Naive thymus-derived CD4-positive, alpha-beta T cell (primary cell): ENCODE measurements at places on chromosomes 5 and 9. TPM values are rescaled to one million over a fixed set of nuclear protein-coding genes. Genes with fewer than 3 reads are reported as not detected.

Gene ANKRD20A1
- polyA plus RNA-seq, result not detected

Gene PCDHB11
- not detected for polyA plus RNA-seq

Gene TMEM215
- not detected for polyA plus RNA-seq

Gene ACOT12
- not detected for polyA plus RNA-seq

Gene SLC34A3
- polyA plus RNA-seq, result not detected

Gene NRARP
- not detected for polyA plus RNA-seq

Gene FBP2
- not detected for polyA plus RNA-seq

Gene SREK1
- 24.8 TPM for polyA plus RNA-seq

Gene RGS7BP
- polyA plus RNA-seq, result not detected

Gene HMCN2
- polyA plus RNA-seq, result not detected

Gene ZDHHC11B
- polyA plus RNA-seq, result 0.13 TPM

Gene GABRA6
- polyA plus RNA-seq, result not detected

Gene TMOD1
- polyA plus RNA-seq, result 0.76 TPM

Gene SPATA6L
- polyA plus RNA-seq, result 0.40 TPM

Gene LCN15
- polyA plus RNA-seq, result not detected

Gene PRLR
- polyA plus RNA-seq, result not detected

Gene MRPL36
- polyA plus RNA-seq, result 77.5 TPM

Gene SPINK14
- polyA plus RNA-seq, result not detected

Gene ZNF366
- polyA plus RNA-seq, result not detected

Gene WNT8A
- polyA plus RNA-seq, result not detected

Gene ABO
- polyA plus RNA-seq, result not detected

Gene PDLIM4
- not detected for polyA plus RNA-seq

Gene LCN12
- polyA plus RNA-seq, result not detected

Gene SKIC3
- polyA plus RNA-seq, result 43.1 TPM

Gene ZBTB43
- polyA plus RNA-seq, result 6.9 TPM

Gene CCT5
- 166 TPM for polyA plus RNA-seq

Gene PCDHA6
- not detected for polyA plus RNA-seq

Gene NPR2
- polyA plus RNA-seq, result 1.0 TPM

Gene DENND4C
- 34.7 TPM for polyA plus RNA-seq

Gene IFNK
- not detected for polyA plus RNA-seq

Gene FRMD3
- polyA plus RNA-seq, result not detected

Gene MXD3
- 0.63 TPM for polyA plus RNA-seq

Gene NSG2
- polyA plus RNA-seq, result not detected

Gene ANKRD55
- 48.2 TPM for polyA plus RNA-seq
